IMR-90 (cell line): ENCODE measurements at places on chromosomes 5 and 9. TPM values are rescaled to one million over a fixed set of nuclear protein-coding genes. Genes with fewer than 3 reads are reported as not detected.

GRCh38 chr9:15670894-15671293, 118.1 kb downstream of the CCDC171 start:
- H3K27ac ChIP-seq, result no peak overlapping the region
- H3K4me1 ChIP-seq, result no peaks in the 10 kb centered on the region

GRCh38 chr5:83955916-83956315, 235.3 kb upstream of the HAPLN1 start:
- H3K4me3 ChIP-seq, result no peak overlapping the region
- peaks cover 7% of the 10 kb centered on the region for H3K4me1 ChIP-seq
- H3K27ac ChIP-seq, result no peak overlapping the region
- peak; percentile 77 for DNase-seq

DNA sequence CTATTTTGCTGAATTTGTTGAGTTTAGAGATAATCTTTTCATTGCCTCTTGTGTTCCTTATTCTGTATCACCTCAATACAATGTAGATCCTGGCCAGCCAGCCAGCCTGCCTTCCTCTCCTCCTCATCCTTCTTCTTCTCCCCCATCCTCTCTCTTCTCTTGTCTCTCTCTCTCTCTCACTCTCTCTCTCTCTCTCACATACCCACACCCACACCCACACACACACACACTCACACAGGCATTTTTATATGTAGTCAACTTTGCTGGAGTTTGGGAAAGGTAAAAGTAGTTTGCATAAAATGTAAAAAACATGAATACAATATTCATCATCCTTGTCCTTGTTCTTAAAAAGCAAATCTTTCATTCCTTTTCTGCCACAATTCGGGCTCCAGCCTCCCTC, 60.5 kb downstream of the ZFAND5 start:
- no peak for DNase-seq
- H3K4me3 ChIP-seq, result no peak overlapping the region
- no peaks in the 10 kb centered on the region for H3K36me3 ChIP-seq

DNA sequence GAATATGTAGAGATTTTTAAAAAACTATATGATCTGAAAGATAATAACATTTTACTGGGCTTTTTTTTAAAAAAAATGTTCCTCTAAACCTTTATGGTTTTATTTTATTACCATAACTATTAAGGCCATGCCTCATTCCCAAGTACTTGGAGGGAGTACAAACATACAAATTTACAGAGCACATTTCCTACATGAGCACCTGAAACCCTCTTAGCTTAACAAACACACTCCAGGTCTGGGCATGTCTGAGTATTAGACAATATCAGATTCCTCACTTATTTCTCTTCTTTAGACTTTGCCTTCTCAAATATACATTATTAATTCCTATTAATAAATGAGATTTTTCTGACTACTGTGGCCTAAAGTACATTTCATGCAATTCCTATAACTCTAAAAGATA, 319.2 kb downstream of the SLCO4C1 start:
- H3K36me3 ChIP-seq, result no peaks in the 10 kb centered on the region
- no peak overlapping the region for H3K4me3 ChIP-seq
- H3K4me1 ChIP-seq, result no peaks in the 10 kb centered on the region
- H3K27me3 ChIP-seq, result no peaks in the 10 kb centered on the region
- H3K27ac ChIP-seq, result no peak overlapping the region

DNA sequence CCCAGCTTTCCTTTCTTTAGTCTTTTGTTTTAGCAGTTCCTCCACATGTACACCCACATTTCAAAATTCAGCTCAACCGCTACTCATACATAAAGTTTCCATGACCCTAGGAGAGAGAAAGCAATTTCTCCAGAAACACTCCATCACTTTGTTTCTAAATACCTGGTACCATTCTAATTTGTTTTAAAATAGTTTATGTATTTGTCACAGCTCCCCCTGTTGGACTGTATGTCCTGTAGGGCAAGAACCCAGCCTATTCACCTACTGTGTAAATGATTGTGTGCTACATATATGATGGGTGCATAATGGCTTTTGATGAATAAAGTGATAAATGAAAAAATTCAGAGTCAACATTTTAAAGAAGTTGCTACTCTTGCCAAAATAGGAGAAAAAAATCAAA, 139.1 kb downstream of the COX7C start:
- DNase-seq, result no peak
- H3K36me3 ChIP-seq, result no peaks in the 10 kb centered on the region
- H3K27ac ChIP-seq, result no peak overlapping the region
- H3K4me1 ChIP-seq, result no peaks in the 10 kb centered on the region
- H3K4me3 ChIP-seq, result no peak overlapping the region

DNA sequence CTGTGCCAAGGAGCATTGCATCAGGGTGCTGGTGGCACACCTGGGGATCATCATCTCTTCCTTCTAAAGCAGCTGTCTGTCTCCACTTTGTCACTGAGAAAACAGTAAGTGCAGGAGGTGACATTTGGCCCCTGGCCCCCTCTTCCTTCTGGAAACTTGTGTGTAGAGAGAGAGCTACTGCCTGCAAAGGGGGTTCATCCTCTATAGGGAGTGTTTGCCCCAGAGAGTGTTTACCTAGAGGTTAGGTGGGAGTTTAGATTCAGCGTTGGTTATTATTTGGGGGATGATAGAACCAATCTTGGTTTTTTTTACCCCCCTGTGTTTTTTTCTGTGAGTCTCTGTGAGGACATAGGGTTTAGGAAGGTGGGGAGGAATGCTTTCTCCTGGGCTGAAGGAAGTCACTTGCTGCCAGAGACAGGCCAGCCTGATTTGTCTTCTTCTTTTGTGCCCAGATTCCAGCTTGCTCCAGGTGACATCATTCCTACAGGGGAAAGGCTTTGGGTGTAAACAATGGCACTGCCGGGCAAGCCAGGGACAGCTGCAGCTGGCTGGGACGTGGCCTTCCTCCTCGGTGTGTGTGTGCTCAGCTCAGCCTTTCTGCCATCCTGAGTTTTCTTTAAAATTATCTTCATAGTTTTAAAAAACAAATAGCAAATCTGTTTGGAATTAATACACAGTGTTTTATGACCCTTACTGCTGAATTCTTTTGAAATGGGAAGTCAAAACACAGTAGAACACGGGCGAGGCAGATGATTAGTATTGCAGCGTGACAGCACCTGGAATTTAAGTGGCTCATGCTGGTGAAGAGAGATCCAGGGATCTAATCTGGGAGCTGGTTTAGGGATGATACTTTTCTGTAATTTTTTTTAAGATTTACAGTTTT, 24.5 kb downstream of the PRRC2B start:
- H3K27ac ChIP-seq, result peak overlapping the region; percentile 61; the same call in 1 of the 2 replicates
- peak; percentile 41 for DNase-seq
- peaks cover 45% of the 10 kb centered on the region for H3K4me1 ChIP-seq
- H3K4me3 ChIP-seq, result no peak overlapping the region
- H3K36me3 ChIP-seq, result peaks cover 4% of the 10 kb centered on the region

DNA sequence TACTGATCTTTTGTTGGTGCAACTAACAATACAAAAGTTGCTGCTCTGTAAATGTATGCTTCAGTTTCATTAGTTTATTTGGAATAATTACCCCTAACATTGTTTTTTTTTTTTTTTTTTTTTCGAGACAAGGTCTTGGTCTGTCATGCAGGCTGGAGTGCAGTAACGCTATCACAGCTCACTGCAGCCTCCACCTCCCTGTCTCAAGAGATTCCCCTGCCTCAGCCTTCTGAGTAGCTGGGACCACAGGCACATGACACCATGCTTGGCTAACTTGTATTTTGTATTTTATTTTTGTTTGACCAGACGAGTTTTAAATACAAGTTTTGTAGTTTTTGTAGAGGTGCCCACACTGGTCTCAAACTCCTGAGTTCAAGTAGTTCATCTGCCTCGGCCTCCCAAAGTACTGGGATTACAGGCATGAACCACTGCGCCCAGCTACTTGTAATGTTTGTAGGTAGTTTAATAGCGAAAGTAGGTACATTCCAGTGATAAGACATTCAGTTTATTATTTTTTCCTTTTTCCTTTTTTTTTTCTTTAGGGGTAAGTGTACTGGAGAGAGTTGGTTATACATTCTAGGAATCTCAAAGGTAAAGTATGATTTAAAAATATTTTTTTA, 6.9 kb downstream of the GAPVD1 start:
- no peak for DNase-seq
- H3K4me1 ChIP-seq, result peaks cover 2% of the 10 kb centered on the region
- H3K27ac ChIP-seq, result no peak overlapping the region
- H3K27me3 ChIP-seq, result no peaks in the 10 kb centered on the region

GRCh38 chr5:160272264-160272663, 40.1 kb downstream of the CCNJL start:
- H3K36me3 ChIP-seq, result peaks cover 4% of the 10 kb centered on the region
- H3K27me3 ChIP-seq, result no peaks in the 10 kb centered on the region
- no peak for DNase-seq
- H3K4me3 ChIP-seq, result no peak overlapping the region
- peaks cover 15% of the 10 kb centered on the region for H3K4me1 ChIP-seq
- H3K27ac ChIP-seq, result no peak overlapping the region

GRCh38 chr5:150155258-150156026, at the start of gene PDGFRB:
Gene PDGFRB (minus strand): TSS chr5:150155845. CDS start chr5:150137047, 18,798 bp downstream.
- peaks cover 46% of the 10 kb centered on the region for H3K4me1 ChIP-seq
- H3K27me3 ChIP-seq, result no peaks in the 10 kb centered on the region
- H3K4me3 ChIP-seq, result peak within 1 kb of the TSS; percentile 76

DNA sequence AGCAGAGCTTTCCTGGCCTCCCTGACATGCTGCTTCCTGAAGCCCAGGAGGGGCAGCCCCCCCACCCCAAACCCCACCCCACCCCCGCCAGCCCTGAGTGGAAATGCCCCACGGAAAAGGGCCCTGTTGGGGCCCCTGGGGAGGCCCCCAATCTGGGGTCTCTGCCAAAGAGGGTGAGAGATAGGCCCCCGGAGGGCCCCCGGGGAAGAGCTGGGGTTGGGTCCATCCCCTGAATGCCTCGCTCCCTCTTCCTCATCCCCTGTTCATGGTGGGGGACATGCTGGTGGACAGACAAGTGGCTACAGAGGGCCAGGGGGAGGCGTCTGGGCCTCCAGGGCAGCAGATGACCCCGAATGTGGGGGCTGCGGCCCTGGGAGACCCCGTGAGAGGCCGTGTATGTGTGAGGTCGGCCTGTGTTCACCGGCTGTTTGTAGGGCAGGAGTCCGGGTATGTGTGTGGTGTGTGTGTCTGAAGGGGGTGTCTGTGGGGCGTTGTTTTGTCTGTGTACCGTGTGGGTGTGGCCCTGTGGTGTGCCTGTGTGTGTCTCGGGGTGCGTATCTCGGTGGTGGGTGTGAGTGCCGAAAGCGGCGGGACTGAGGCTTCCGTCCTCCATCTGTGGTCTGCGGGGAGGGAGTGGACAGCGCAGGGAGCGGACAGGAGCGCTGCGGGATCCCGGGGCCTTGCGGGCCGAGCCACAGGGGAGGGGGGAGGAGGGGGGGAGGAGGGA, 11.3 kb downstream of the C9orf50 start:
- H3K4me1 ChIP-seq, result peaks cover 16% of the 10 kb centered on the region
- H3K27me3 ChIP-seq, result no peaks in the 10 kb centered on the region
- no peak for DNase-seq
- no peak overlapping the region for H3K4me3 ChIP-seq

- H3K4me3 ChIP-seq, result peak overlapping the region; percentile 31
- no peaks in the 10 kb centered on the region for H3K36me3 ChIP-seq
- 0 out of 2 replicates have a peak overlapping the region, but pooled peaks have one; percentile 43 for H3K27ac ChIP-seq
- peak; percentile 51 for DNase-seq
- H3K4me1 ChIP-seq, result peaks cover 17% of the 10 kb centered on the region
These were observed 19.4 kb downstream of the GBGT1 start for GRCh38 chr9:133144142-133144903.

DNA sequence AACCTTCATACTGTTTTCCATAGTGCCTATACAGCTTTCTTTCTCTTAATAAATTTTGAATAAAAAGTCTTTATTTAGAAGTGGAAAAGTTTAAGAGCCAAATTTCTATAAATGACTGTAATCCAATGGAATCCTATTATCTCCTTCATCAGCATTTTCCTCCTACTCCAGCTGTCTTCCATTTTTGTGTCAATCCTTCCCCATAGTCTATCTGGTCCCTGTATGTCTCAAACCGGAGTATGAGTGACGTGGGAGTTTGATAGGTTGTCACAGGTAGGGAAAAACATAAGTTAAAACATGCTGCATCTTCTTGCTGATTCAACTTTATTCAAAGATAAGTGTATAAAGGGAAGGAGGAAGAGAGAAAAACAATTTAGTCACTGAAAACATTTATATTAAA, 70.4 kb downstream of the ADAMTS6 start:
- no peak overlapping the region for H3K27ac ChIP-seq
- H3K4me3 ChIP-seq, result no peak overlapping the region
- no peaks in the 10 kb centered on the region for H3K4me1 ChIP-seq
- no peak for DNase-seq

DNA sequence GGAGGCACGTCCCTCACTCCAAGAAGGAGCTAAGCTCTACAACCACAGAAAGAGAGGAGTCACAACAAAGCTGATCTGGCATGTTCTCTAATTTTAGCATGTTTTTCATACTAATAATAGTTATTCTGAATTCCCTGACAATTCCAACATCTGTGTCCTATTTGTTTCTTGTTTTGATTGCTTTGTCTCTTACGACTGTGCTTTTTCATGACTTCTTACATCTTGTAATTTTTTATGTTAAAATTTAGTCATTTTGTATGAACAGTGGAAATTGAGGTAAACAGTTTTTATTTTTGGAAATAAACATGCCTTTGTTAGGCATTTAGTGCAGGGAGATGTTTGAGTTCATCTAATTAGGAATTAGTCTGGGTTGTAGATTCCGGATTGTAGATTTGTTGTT, 668.1 kb upstream of the EDIL3 start:
- no peak overlapping the region for H3K27ac ChIP-seq
- DNase-seq, result no peak
- H3K4me3 ChIP-seq, result no peak overlapping the region
- H3K4me1 ChIP-seq, result no peaks in the 10 kb centered on the region

DNA sequence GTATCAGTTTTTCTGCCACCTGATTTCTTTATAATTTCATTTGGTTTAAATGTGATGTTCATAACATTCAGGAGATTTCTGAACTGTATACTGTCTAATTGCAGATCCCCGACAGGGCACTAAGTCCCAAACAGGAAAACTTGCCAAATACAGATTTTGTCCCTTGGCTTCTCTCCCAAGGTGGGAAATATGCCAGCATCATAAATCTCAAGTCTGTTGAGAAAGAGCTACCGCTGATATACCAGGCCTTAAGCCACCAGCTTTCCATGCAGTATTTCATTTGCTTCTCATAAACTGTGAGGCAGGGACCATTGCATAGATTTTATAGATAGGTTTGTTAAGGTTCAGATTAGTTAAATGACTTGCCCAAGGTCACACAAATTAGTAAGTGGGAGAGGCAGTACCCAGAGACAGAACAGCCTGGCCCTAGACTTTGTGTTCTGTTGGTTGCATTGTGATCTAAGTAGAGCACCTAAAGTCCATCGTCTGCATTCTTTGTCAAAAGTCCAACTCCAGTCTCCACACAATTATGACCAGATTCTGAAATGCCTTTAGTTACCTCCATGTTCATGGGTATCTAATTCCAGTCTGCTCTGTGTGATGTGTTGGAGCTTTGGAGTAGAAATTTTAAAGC, 16.2 kb downstream of the GPR21 start:
- peaks cover 14% of the 10 kb centered on the region for H3K4me1 ChIP-seq
- H3K27me3 ChIP-seq, result no peaks in the 10 kb centered on the region
- H3K27ac ChIP-seq, result peak overlapping the region; percentile 66

- DNase-seq, result peak; percentile 84
- no peak overlapping the region for H3K27ac ChIP-seq
- peaks cover 3% of the 10 kb centered on the region; the same call in 1 of the 2 replicates for H3K4me1 ChIP-seq
- H3K27me3 ChIP-seq, result no peaks in the 10 kb centered on the region; the same call in 1 of the 2 replicates
These were observed 25.8 kb upstream of the TRIM32 start for GRCh38 chr9:116661037-116661954.

GRCh38 chr9:114431003-114431402, 43.2 kb upstream of the AKNA start:
- H3K27me3 ChIP-seq, result peaks cover 24% of the 10 kb centered on the region
- no peak overlapping the region for H3K4me3 ChIP-seq
- H3K36me3 ChIP-seq, result no peaks in the 10 kb centered on the region
- no peak for DNase-seq

OR1L1 gene
- not detected in 2 replicates for total RNA-seq

CARD9 gene
- 0.36 and 1.1 TPM in 2 replicates for total RNA-seq

ASS1 gene
- total RNA-seq, result 31.1 and 39.6 TPM in 2 replicates

MCC gene
- total RNA-seq, result 17.8 and 20.6 TPM in 2 replicates

KLHL3 gene
- 4.1 and 4.7 TPM in 2 replicates for total RNA-seq

ENTPD2 gene
- not detected in 2 replicates for total RNA-seq
